ENCODE measurements at places on chromosomes 11 and 22. TPM values are rescaled to one million over a fixed set of nuclear protein-coding genes. Genes with fewer than 3 reads are reported as not detected.

SERPIND1 gene
- total RNA-seq: 3.0 TPM

- DNase-seq: no peak
Measured at GRCh38 chr11:91209751-91210150, 986.9 kb upstream of the CHORDC1 start.

GRCh38 chr11:100910808-100911207, 218.8 kb downstream of the PGR start:
- DNase-seq: no peak

TYR gene
- total RNA-seq: not detected

GRCh38 chr11:118948000-118948399, 8.1 kb upstream of the UPK2 start:
- DNase-seq: peak; percentile 32

GUCY1A2 gene
- not detected for total RNA-seq

DNA sequence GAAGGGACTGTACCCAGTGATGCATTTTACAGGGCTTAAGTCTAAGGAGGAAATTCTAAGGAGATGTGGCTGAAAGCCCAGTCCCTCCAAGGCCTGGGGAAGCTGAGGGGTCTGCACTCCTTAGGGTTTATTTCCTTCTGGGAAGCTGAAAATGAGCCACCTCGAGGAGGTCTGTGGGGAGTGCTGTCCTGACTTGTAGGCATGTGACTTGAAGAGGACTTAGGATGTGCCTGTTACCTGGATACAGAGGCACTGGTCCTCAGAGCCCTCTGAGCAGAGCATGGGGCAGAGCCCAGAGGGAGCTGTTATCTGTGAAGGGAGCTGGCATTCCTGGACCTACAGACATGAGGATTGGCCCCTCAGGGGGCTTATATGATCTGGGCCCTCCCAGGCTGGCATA, 77.1 kb downstream of the TP53I11 start:
- DNase-seq: no peak

GRCh38 chr22:42637555-42637954, 2.8 kb downstream of the ATP5MGL start:
- no peak for DNase-seq

DNA sequence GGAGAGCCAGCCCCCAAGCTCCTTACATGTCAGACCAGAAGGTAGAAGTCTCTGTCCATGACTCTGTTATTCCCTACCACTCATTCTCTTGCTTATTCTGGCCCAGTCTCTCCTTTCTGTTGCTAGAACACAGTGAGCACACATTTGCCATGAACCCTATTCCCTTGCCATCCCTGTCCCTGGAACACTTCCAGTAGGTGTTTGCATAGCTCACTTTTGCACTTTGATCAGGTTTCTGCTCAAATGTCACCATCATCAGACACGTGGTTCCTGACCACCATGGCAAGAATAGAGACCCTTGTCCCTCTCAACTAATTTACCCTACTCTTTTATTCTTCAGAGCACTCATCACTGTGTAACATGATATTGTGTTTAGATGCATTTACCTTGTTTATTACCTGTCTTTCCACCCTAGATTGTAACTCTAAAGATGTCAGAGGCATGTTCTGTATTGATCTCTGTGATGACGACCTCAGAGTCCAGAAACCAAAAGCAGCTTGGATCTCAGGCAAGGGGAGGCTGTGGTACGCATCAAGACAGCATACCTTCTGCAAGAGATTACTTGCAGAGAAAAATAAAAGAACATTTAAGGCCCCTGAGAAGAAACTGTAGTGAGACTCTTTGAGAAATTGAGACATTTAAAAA, 606.4 kb downstream of the OPCML start:
- no peak for DNase-seq

DNA sequence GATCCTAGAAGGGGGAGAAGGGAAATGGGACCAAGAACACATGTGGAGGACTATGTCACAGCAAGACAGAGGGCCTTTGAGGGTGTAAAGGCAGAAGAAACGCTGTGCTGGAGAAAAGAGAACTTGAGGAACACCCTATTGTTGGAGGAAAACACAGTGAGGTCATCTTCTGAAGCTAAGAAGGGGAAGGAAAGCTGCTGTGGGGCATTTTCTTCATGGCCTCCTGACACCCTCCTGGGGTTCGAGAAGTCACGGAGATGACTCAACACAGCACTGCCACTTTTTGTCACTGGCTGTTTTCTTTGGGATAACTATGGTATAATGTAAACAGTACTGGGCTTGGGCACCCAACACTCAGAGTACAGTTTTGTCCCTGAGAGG, 492.6 kb upstream of the CADM1 start:
- no peak for DNase-seq

- DNase-seq: no peak
Measured at GRCh38 chr11:7436146-7436545, 49.2 kb upstream of the OLFML1 start.

- DNase-seq: no peak
Measured at GRCh38 chr11:64306876-64307622, 1.7 kb downstream of the ESRRA start.

NTM gene
- not detected for total RNA-seq

SUSD2 gene
- total RNA-seq: 1.6 TPM

OR5P2 gene
- total RNA-seq: not detected

SLC22A8 gene
- total RNA-seq: not detected

CRYBB1 gene
- total RNA-seq: not detected

DNA sequence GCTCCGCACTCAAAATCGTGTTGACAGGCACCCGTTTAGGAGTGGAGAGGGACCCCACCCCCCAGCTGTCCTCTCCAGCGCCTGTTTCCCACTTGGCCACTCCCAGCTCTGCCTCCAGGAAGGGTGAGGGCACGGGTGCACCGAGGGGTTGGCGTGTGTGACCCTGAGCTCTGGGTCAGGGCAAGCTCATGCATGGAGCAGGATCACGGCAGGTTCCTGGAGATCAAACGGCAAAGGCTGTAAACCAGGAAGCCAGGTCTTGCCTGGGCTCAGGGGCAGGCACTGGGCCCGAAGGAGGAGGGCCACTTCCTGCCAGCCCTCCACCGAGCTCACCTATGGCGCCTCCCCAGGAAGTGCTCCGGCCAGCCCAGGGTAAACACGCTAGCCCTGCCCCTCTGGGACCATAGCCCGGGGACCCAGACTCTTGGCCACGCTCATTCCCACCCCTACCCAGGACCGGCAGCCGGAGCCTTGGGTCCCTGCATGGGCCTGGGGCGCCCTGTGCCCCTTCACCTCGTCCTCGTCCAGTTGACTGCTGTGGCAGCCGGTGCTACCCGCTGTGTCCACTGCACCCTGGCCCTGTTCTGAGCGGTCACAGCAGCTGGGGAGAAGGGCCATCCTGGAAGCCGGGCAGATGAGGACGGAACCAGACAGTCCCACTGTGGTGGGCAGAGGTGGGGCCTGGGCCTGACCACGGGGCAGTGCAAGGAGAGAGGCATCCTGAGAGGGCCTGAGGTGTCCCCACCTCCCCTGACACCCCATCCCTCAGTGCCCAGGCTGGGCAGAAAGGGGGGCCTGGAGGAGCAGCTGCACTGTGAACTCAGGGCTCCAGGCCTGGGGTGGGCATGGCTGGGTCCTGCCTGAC, 1.0 kb upstream of the EPS8L2 start:
- DNase-seq: peak; percentile 75

CCDC34 gene
- 9.0 TPM for total RNA-seq

DNA sequence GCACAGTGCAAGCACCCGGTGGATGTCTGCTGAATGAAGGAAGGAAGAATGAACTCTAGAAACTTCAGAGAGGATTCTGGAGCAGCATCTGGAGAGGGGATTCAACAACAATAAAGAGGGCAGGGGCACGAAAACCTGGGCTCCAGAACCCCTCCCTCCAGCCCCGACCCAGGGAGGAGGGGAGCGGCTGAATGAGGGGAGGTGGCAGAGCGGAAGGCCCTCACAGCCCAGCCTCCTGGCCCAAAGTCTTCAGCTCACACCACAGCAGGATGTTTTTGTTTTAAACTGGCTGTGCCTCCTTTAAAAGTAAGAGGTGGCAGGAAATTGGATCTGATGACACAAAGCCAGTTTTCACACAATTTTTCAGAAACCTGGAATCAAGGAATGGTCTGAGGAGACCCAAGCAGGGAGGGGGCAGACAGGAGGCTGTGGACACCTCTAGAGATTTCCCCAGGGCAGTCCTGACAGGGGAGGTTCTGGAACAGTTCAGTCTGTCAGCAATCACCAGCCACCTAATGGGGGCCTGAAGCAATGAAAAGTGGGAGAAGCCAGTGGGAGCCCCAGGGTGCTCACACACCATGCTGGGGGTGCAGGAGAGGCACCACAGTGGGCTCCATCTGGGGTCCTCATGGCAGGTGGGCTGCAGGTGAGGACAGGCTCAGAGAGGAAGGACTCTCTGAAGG, 44.4 kb upstream of the TCF20 start:
- no peak for DNase-seq

OR8A1 gene
- total RNA-seq: not detected

JHY gene
- total RNA-seq: 3.6 TPM

OR52I2 gene
- not detected for total RNA-seq

ATXN10 gene
- 56.3 TPM for total RNA-seq

GRCh38 chr11:77479746-77480352, 6.0 kb upstream of the PAK1 start:
- DNase-seq: no peak

OR5A2 gene
- total RNA-seq: not detected

- DNase-seq: peak; percentile 80
Measured at GRCh38 chr22:30386960-30387827, at the start of gene RNF215. Gene RNF215, minus strand, starts transcription at chr22:30387411. Its CDS starts 98 bp downstream, at chr22:30387313.

SYCE3 gene
- 1.3 TPM for total RNA-seq

GRCh38 chr11:26187639-26188038, 144.3 kb upstream of the ANO3 start:
- DNase-seq: peak; percentile 36

DNA sequence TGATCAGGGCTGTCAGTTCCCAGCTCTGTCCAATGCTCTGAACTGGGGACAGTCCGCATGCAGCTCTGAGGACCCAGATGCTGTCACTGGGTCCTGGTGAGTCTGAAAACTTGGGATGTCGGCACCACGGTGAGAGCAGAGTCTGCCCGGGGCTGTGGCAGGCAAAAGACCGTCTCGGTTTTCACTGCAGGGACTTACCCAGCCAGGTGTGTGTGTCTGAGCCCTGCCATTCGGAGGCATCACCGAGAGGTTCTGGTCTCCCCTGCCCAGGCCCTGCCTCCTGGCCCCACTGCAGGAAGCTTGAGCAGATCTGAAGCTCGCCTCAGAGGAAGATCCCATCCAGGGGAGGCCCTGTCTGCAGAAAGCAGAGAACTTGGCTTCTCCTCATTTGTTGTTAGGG, 5.2 kb downstream of the TP53AIP1 start:
- no peak for DNase-seq

DNA sequence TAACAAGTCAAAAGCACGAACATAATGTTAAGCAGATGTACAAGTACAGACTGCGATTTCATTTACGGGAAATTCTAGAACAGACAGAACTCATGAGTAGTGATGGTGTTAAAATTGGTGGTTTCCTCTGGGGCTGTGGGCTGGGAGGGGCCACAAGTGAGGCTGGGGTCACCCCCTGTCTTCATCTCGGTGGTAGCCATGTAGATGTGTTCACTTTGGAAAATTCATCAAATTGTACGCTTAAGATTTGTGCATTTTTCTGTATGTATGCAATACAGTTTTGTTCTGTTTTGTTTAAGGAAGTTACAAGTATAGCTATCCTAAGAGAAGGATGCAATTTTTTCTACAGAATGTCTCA, 504 bp upstream of the ASCC2 start:
- no peak for DNase-seq

PNPLA2 gene
- 40.2 TPM for total RNA-seq

DNA sequence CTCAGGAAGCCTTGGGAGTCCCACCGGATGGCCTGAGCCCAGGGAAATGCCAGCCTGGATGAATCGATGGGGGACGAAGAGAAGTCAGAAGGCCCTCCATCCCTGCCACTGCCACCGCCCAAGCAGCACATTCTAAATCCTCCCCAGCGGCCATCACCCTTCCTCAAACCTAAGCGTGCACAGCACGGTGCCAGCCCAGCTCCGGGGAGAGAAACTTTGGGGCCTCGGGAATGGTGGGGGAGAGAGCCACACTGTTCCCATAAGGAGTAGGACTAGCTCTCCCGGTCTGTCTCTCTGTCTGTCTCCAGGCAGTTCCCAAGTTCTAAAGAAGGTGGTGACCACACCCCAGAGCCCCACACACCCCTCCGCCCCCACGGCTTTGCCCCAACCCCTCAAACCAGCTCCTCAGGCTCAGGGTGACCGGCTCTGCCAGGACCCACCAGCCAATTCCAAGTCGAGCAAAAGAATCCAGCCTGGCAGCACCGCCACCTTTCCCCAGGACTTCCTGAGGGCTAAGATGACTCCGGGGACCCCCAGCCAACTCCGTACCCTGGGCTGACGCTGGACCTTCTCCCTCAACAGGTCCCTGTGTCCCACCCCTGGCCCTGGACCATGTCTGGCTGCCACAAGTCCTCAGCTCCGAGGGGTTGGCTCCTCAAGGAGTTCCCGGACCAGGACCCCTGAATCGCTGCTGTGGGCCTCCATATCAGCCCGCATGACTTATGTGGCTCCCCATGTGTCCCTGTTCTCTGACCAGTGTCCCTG, 2.7 kb downstream of the AHNAK start:
- peak; percentile 29 for DNase-seq

TSPAN18 gene
- total RNA-seq: not detected

CD6 gene
- total RNA-seq: not detected
